Neural progenitor cell (in vitro differentiated cells): ENCODE measurements at places on chromosomes 2 and 18. TPM values are rescaled to one million over a fixed set of nuclear protein-coding genes. Genes with fewer than 3 reads are reported as not detected.

DNA sequence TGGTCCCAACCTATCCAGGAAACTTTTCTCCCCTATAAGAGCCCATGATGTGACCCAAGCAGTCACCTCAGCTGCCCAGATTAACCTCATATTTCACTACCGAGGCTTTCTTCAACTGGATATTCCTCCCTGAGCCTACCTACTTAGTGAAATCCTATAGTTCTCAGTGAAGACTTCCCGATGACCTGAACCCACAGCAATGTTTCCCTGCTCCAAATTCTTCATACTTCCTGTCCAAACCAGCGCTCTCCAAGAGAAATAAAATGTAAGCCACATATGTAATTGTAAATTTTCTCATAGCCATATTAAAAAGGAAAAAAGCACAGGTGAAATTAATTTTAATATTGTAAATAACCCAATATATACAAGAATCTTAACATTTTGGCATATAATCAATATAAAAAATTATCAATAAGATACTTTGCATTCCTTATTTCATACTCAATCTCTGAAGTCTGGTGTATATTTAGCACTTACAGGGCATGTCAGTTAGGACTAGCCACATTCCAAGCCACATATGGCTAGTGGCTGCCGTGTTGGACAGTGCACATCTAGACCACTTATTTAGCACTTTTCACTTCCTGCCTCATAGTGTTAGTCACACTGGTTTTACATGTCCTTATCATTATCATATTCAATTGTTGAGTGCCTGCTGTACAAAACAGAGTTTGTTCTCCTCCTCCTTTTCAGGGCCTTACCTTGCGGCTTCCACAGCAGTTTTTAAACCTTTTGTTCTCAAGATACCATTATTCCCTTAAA, 1.9 kb upstream of the STAT4 start:
- DNase-seq, result no peak

HOXD9 gene
- total RNA-seq, result not detected in 2 replicates

- DNase-seq, result no peak
Observed at GRCh38 chr18:9848170-9848879, 37.4 kb upstream of the TXNDC2 start.

GRCh38 chr2:240149943-240150784, 9.7 kb upstream of the OTOS start:
- peak; percentile 78 for DNase-seq

DNA sequence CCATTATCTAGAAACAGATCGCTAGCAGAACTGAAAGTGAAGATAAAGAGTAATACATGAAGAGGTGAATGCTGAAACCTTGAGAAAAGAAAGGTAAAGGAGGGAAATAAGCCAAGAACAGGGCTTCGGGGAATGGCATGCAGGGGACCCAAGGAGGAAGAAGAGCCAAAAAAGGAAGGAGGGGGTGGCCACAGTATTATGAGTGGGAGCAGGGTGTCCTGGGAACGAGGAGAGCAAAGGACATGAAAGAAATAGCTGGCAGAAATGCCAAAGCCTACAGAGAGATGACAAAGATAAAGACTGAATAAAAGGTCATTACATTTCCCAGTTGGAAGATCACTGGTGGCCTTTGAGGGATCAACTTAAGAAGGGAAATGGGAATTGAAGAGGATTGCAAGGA, 82.9 kb downstream of the ACTR3 start:
- DNase-seq, result no peak

RESP18 gene
- total RNA-seq, result not detected in 2 replicates

CFAP53 gene
- 0.36 and 0.74 TPM in 2 replicates for total RNA-seq

GRCh38 chr2:179455824-179456223, 191.2 kb upstream of the SESTD1 start:
- no peak for DNase-seq

ZAP70 gene
- total RNA-seq, result 0.37 TPM in 1 of 2 replicates, not detected in the other

DNA sequence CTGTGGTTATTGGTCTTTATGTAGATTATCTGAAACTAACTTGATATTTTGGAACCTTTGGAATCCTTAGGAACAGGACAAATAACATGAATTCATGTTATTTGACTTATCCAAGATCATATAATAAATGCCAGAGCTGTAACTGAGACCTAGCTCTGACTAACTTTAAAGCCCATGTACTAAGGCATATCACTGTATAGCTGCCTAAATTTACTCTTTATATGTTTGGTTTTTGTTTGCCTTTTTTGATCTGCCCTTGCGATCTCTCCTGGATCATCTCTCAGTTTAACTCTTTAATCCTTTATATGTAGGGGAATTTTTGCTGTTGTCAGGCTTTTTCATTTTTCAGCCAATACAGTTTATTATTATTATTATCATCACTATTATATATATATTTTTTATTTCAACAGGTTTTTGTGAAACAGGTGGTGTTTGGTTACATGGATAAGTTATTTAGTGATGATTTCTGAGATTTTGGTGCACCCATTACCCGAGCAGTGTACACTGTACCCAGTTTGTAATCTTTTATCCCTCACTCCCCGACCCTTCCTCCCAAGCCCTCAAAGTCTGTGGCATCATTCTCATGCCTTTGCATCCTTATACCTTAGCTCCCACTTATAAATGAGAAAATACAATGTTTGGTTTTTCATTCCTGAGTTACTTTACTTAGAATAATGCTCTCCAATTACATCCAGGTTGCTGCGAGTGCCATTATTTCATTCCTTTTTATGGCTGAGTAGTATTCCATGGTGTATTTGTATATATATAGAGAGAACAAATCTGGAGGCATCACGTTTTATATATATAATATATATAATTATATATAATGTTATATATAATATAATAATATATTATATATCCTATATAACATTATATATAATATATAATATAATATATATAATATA, 48.9 kb downstream of the APLF start:
- DNase-seq, result no peak

SLC23A3 gene
- 0.06 and 1.4 TPM in 2 replicates for total RNA-seq

DLX2 gene
- 0.19 TPM in 1 of 2 replicates, not detected in the other for total RNA-seq

DNA sequence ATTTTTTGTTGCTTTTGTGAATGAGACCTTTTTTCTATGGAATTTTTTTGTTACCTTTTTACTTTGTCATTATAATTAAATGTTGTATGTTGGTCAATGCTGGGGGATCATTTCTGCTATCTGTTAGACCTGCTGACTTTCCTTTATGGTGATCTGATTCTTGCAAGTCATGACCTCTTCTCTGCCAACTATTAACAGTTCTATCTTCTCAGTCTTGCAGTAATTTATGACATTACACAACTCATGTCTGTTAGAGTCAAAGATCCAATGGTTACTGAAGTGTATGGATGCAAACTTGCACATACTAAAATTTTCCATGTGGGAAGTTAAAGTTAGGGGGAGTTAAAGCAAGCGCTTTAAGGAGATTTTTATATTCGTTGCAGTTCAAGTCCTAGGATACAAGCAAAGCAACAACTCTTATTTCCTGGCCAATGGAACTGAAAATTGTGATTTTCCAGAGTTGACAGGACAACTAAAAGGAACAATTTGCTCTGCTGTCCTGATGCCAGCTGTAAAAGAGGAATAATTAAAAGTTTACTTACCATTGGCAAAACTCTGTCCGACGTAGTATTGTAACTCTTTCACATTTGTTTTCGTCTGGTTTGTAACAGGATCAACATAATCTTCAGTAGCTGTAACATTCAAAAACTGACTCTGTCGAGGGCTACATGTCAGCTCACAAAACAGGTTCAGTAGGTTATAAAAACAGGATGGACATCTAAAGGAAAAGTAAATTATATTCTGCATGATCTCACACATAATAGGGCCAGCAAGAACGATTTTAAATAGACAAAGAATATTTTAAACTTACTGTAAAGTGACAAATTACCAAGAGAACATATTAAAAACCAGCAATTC, 17.8 kb downstream of the NPC1 start:
- no peak for DNase-seq

KDSR gene
- 20.6 and 21.2 TPM in 2 replicates for total RNA-seq

DNA sequence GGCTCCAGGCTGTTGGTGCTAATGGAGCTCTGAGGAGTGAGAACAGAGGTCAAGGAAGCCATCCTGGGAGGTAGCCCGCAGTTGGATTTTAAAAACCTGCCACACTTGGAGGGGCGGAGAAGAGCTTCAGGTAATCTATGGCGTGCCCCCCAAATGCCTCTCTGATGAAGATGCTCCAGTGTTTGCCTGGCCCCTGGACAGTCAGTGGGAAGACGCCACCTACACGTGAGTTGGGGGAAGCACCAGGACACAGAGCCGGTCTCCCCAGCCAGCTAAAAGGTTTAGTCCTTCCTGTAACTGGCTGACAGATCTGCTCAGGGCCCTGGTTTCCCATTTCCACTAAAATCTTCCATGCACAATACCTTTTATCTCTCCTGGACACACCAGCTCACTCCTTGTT, 225.0 kb downstream of the TTC32 start:
- DNase-seq, result peak; percentile 52

GRCh38 chr2:190791976-190792575, 88.5 kb upstream of the GLS start:
- no peak for DNase-seq

- DNase-seq, result no peak
Observed at GRCh38 chr2:75274936-75275335, 75.6 kb upstream of the TACR1 start.

CEP192 gene
- total RNA-seq, result 40.3 and 58.7 TPM in 2 replicates

ADGRF3 gene
- total RNA-seq, result 0.04 and 0.06 TPM in 2 replicates

DNA sequence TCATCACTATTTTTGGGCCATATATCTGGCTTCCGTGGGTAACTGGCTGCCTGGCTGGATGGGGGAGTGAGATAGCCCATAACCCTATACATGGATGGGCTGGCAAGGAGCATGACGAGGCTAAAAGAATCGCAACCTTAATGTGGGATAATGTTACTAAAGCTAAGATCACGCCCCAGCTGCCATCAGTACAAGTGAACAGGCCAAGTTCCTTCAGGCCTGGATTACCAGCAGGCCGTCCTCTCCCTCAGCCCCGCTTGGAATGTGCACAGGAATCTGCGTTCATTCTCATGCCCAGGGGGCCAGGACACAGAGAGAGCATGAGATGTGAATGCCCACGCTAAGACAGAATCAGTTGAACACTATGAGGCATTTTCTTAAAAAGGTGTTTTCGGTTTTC, 34.7 kb downstream of the RMC1 start:
- no peak for DNase-seq

DNA sequence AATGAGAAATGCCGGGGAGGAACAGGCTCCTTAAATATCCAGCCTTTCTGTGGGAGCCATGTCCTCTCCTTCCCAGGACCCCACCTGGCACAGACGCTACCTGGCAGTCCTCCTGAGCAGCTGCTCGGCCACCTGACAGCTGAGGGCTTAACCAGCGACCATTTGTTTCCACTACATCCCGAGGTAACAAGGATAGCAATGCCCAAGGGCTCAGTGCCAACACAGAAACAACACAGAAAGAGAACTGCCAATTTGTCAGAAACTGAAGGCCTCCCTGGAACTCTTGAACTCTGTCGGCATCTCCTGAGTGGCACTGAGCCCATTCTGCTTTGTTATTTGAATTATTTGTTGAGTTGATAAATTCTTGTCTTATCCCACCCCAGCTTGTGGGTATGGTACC, 122.2 kb upstream of the ARHGAP28 start:
- DNase-seq, result no peak
